ENCODE measurements at places on chromosomes 6 and 20.

- no peak for DNase-seq
These were observed 39.6 kb downstream of the RAB44 start for GRCh38 chr6:36737043-36737785.

GRCh38 chr6:100592929-100593328, 128.2 kb upstream of the SIM1 start:
- DNase-seq, result no peak

DNA sequence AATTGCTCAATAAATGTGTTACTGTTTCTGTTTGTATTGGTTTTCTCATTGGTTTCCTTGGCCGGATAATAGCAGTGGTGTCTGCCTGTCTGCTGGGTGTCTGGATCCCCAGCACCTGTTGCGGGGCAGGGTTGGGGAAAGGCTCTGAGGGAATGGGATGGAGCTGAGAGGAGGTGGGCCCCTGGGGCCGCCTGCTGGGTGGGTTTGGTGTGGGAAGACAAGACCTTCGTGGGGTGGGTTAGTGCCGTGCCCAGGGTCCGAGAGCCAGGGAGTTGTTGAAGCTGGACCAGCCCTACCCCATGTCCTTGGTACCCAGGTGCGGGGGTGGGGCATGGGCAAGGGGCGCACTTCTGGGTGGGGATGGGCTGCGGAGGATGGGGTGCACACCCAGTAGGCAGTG, 4.0 kb downstream of the SS18L1 start:
- no peak for DNase-seq

DNA sequence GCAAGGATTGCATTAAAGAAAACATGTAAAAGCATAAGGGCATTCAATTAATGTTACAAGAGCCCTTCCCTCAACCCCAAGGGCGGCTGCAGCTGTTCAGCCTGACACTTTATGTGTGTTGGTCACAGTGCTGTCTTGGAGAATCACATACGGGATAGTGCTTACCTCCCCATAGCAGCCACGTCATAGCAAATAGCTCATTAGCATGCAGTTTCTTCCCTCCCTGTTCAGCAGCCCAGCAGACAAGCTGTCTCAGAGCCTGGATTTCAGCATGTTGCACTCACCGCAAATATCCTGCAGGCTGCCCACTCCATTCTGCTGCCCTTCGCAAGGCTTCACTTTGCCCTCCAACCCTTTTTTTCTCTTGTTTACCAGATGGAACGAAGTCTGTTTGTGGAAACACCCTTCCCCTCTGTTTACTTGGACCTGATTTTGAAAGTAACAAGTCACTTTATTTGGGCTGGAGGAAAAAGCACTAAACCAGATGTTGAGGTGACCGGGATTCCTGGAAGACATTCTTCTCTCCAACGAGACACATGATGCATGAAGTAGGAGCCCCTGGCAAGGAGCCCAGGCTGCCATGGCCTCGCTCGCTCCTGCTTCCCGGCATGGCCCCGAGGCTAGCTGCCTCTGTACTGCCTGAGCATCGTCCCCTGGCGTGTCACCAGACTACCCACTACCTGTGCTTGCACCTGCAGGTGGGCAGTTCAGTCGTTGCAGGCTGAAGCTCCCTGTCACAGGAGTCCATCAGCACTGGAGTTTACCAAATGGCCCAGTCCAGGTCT, 151.6 kb upstream of the GMDS start:
- DNase-seq, result peak; percentile 73

DNA sequence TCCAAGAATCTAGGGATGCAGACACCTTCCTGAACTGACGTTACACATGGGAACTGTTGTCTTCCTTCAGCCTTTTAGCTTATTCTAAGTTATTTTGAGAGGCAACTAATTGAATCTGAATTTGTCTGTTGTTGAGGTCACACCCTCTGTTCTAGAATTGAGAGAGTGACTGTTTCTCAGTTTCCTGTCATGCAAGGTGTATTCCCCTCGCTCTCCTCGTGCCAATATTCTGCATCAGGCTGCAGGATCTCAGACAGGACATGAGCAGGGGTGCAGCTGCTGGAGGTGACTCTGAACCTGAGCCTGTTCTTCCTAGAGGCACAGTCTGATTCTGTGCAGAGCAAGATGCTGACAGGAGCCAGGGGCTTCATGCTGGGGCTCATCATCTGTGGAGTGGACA, 52.5 kb downstream of the HLA-DPB1 start:
- no peak for DNase-seq

GRCh38 chr6:98384334-98384733, 450.0 kb upstream of the POU3F2 start:
- DNase-seq, result no peak

- DNase-seq, result no peak
These were observed 503.4 kb downstream of the CD109 start for GRCh38 chr6:74199215-74199915.

- peak; percentile 19 for DNase-seq
These were observed 90.8 kb downstream of the FRK start for GRCh38 chr6:115969930-115970273.

DNA sequence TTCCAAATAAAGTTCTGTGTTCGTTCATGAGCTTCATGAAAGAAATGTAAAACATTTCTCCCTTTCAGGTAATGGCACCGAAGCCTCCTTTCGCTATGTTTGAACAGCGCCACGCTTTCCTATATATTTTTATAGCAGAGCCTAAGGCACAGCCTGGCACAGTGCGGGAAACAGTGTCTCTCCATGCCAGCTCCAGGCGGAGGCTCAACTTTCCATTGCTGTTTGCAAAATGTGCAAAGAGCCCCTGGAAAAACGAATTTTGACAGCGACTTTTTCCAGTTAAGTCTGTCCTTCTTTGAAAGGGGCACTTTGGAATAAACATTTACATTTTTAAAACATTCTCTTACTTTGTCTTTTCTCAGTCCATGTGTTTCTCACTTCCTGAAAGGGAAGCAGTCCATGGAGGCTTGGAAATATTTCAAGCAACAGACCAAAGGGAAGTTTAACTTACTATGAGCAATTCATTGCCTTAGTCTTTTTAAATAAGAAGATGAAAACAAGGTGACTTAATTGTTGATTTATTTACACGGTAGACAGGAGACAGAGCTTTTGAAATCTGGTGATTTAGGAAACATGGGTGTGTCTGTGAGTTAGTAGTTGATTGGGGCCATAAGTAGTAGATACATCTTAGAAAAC, 769 bp downstream of the CCN6 start:
- DNase-seq, result no peak

- DNase-seq, result no peak
These were observed 168.4 kb downstream of the GJA10 start for GRCh38 chr6:90062667-90063066.

DNA sequence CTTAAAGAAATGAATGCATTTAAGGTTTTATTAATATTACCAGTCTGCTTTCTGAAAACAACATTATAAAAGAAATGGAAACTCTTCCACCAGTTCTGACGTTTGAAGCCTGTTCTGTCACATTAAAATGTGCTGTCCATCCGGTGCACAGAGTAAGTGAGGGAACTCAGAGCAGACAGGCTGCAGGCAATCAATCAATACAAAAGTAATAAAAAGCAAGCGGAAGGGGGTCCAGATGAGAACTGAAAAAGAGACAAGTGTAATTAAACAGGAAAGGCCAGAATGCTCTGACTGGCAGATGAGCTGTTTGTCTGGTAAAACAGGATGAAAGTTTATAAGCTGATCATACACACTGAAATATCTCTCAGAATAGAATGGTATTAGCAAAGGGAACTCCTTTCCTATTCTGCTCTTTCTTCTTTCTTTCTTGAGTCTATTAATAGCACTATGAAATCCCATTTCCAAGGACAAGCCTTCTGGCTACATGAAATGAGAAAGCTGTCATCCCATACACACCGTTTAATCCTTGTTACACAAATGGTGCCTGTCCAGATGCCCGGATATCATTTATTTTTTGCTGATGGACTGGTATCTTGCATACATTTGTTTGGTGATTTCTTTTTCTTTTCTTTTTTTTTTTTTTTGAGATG, 94.3 kb downstream of the RAMACL start:
- no peak for DNase-seq

DNA sequence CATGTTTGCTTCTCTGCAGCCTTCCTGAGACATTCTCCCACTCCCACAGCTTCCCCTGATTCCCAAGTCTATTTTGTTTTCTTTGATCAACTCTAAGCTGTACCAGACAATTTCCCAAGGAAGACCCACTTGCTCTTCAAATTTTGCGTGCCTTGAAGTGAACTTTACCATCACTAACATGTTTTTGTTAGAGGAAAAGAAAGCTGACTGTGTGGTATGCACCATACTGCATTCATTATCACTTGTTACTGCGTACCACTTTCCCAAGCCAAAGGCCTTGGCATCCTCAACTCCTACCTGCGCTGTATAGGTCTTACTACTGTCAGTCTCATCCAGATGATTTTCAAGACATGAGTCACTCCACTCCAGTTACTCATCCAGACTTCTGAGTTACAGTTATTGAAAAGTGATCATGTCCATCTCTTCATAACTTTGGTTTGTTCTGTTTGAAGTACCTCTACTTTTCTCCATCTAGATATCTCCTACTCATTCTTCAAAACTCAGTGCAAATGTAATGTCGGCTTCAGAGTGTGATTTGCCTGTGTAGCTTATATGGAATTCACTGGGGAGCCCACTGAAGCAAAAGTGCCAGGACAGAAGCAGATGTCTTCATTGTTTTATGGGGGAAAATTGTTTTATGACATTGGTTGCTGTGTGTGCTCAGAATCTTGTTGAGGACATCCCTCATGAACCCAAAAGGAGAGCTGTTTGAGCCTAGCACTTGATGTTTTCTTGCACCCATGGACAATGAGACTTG, 5.2 kb downstream of the RPS12 start:
- no peak for DNase-seq

- DNase-seq, result no peak
These were observed 166.2 kb downstream of the TRIM27 start for GRCh38 chr6:28757429-28758045.

DNA sequence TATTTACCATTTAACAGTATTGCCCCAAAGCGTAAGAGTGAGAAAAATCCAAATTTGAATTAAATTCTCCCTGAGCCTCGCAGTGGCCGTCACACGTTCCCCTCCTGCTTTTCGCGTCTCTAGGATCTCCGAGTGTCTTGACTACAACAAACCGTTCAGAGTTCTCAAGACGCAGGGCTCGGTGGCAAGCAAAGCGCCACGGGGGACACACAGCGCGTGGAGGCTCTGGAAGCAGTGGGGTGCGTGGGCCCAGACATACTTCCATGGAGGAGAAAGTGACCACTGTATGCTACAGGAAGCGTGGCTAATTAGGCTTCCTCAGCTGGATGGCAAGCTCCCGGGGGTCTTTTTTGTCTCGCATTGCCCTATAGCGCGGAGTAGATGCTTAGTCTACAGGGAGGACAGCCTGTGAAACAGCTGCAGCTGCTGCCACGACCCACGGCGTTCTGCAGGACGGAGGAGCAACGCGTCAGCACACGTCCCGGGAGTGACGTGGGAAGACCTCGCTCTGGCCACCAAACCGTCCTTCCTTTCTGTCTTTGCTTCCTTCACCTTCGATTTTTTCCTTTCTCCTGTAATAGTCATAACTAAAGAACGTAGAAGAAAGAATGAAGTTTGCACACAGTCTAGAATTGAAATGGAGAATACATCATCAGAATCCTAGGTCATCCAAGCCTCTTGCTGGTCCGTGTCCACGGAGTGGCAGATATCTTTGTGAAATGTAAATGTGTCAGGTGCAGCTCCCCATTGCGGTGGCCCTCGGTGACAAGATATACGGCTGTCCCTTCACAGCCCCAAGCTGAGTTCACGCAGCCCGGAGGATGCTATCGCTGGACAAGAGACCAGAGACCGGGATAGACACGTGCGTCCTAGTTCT, 104.2 kb upstream of the QKI start:
- DNase-seq, result no peak

DNA sequence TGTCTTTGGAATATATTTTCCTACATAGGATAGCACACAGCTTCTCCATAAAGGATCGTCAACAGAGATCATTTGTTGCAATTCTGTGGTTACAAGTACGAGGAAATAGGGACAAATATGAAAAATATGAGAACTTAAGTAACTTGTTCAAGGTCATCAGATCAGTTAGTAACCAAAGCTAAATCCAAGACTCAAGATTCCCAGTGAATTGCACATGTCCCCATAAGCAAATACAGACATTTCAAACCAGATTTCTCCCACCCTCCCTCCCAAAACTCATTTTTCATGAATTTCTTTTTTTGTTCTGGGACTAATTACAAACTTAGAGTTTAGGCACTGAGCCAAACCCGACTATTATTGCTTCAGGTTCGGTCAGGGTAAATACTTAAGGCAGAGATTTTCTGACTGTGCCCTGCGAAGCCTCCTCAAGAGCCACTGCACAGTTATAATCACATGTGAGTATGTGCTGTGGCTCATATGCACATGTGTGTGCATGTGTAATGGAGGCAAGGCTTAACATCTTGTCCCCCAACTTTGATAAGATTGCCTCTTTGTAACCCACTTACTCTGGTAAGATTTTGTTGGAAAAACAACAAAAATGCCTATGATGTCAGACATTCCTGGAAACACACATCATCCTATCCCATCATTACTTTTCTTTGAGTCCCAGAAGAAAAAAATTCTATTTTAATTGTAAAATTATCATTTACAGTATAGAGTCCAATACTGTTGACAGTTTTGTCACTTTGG, 216.2 kb downstream of the CD83 start:
- DNase-seq, result peak; percentile 39

DNA sequence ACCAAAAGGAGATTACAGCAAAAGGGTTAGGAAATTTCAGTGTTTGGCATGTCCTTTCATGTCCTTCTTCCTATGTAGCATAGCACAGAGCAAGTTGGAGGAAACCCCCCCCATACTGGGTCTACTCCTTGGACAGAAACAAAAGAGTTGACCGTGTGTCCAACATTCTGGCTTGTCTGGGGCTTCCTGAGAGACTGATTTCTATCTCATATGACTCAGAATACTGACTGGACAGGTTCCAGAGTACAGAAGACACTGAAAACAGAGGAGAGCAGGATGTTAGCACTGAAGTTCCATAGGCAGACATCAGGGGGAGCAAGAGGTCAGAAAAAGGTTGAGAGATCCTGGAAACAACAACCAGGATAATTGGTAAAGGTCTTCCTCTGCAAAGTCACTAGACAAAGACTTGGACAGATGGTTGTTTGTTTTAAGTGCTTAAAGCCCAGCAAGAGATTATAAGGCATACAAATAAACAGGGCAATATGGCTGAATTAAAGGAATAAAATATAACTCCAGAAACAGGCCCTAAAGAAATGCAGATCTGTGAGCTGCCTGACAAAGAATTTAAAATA, 48.4 kb downstream of the USP49 start:
- peak; percentile 95 for DNase-seq

DNA sequence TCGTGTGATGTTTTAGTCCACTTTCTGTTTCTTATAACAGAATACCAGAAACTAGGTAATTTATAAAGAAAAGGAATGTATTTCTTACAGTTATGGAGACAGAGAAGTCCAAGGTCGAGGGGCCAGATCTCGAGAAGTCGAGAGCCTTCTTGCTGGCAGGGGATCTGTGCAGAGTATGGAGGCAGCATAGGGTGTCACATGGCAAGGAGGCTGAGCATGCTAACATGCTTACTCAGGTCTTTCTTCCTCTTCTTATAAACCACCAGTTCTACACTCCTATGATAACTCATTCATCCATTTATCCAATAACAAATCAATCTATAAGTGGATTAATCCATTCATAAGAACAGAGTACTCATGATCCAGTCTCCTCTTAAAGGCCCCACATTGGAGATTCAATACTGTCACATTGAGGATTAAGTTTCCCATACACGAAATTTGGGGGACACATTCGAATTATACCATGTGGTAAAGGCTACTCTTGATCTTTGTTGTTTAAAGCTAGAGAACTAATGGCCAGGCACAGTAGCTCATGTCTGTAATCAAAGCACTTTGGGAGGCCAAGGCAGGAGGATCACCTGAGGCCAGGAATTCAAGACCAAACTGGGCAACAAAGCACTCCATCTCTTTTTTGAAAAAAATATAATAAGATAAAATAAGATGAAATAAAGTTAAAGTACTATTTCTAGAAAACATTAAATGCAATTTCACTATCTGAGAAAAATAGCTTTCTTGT, 2.1 kb downstream of the GOPC start:
- DNase-seq, result peak; percentile 13

All from astrocyte of the spinal cord (primary cell).